Brain (organoid and tissue), 16 donors: ENCODE measurements at places on chromosomes 12 and 14.

DNA sequence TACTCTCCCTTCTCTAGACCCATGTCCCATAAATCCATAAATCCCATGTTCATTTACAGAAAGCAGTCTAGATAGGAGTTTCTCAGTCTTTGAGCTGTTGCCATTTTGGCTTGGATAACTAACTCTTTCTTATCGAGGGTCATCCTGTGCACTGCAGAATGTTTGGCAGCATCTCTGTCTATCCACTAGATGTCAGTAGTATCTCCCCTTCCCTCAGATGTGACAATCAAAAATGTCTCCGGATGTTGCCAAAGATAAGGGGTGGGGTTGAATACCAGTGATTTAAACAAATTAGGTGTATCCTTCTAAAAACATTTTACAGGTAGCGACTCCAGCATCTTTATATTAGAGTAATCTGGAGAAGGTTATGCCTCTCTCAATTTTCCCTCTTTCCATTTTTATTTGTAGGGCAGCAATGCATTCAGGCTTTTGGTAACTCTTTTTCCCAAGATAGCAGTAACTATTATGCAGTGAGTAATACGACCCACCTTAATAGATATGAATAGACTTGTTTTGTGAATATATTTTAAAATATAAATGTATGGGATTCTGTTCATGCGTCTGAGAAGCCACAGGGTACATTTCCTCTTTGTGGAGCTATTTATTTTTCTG, 100.7 kb downstream of the LRRK2 start:
- peak; percentile 10 for DNase-seq

DNA sequence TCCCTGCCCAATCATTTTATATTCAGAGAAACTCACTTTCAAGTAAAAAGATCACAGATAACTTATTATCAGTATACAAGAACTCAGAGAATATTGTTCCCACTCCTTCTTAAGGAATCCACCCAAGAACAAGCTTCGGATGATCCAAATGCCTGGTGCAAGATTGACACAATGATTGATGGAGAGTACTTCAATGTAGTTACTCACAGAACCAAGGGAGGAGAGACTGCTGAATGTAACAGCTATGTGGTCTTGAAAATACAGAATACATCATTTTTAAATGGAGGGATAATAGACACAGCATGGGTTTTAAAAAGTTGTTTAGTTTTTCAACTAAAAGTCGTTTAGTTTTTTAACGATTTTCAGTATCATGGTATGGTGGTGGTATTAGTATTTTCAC, 38.4 kb upstream of the SELPLG start:
- no peak for DNase-seq

DNA sequence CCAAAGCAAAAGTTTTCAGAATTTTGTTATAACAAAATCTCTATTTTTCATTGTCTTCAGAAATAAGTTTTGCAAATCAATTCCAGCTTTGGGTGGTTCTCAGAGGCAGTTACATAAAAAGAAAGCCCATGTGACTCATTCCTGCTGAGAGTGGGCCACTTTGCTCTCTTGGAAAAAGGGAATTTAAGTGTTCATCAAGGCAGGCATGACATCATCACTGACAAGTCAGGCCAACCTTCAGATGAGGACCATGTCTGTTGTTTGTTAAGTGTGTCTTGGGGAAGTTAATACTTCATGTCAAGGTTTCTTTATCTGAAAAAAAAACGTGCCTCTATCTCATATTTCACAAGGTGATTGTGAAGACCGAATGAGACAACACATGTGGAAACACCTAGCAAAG, 519.8 kb upstream of the TMPO start:
- no peak for DNase-seq

GRCh38 chr14:94120667-94121340, 8.6 kb downstream of the IFI27L2 start:
- DNase-seq = no peak

DNA sequence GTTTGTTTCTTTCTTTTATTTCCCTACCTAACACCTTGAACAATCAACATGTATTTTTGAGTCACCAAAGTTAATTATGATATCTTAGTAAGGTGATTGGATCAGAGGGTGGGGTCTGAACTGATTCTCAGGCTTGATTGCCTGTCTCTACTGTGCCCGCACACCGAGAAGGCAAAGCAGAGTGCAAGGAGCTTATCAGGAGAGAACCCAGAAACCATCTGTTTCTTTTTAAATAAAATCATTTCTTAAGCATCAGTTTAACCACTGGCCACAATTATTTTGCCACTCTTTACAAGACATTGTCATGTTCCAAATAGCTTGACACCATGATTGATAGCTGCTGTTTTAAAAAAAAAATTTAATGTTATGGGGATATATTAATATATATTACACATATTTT, 3.1 kb downstream of the GARIN2 start:
- no peak for DNase-seq

GRCh38 chr12:22625762-22626294, 857 bp downstream of the ETNK1 start:
- DNase-seq = peak; percentile 90

- peak; percentile 65 for DNase-seq
These were observed 3.3 kb downstream of the PPP1R3E start for GRCh38 chr14:23299211-23299957.

DNA sequence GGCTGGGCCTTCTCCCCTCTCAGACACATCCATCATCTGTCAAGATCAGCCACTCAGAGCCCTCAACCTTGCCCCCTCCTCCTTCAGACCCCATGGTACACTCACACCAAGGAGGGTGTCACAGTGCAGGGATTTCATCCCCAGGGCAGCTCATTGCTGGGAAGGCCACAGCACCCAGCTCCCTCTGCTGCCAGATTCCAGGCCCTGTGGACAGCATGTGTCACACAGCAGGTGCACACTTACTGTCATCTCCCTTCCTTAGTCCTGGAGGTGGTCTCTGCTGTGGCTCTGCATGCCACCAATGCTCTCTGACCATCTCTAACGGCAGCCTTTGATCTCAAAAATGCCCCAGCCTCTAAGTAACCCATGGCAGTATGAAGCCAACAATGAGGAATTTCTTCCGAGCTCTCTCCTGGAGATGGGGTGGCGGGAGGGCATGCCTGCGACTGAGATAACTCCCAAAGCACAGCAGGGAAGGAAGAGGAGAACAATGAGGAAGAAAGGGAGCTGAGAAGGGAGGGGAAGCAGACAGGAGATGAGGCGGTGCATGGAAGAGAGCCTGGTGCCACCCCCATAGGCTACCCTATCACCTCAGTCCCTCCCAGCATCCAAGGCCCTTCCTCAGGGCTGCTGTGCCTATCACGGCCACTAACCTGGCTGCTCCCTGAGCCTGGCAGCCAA, 101.0 kb downstream of the SINHCAF start:
- no peak for DNase-seq

DNA sequence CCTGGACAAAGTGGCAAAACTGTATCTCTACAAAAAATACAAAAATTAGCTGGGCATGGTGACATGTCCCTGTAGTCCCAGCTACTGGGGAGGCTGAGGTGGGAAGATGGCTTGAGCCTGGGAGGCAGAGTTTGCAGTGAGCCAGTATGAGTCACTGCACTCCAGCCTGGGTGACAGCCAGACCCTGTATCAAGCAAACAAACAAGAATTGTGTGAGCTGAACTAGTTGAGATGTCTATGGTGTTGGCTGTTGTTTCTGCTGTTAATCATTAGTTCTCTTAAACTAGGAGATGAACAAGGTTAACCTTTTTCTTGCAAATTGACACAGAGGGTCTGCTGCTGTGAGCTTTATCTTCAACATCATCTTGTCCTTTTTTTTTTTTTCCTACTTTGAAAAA, 23.6 kb downstream of the RASSF3 start:
- DNase-seq = no peak

DNA sequence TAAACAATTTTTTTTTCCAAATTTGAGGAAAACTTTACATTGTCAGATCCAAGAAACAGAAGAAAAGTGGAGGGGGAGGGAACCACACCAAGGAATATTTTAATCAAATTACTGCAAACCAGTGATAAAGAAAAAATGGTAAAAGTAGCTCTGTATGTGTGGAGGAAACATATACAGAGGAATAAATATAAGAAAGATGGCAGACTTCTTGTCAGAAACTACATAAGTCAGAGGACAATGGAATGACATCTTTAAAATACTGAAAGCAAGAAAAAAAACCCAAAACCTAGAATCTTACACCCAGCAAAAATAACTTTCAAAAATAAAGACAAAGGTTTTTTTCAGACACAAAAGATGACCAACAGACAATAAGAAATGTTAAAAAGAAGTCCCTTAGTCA, 10.2 kb upstream of the LLPH start:
- no peak for DNase-seq

- no peak for DNase-seq
These were observed 80.4 kb upstream of the WSCD2 start for GRCh38 chr12:108048686-108049085.

- DNase-seq = no peak
These were observed 437.7 kb downstream of the PRKD1 start for GRCh38 chr14:29489911-29490425.

- DNase-seq = peak; percentile 42
These were observed 6.3 kb upstream of the NPAS3 start for GRCh38 chr14:32932302-32932913.

GRCh38 chr12:96879301-96879700, 27.8 kb upstream of the NEDD1 start:
- no peak for DNase-seq

- DNase-seq = no peak
These were observed 89.8 kb downstream of the NTF3 start for GRCh38 chr12:5521456-5522325.

DNA sequence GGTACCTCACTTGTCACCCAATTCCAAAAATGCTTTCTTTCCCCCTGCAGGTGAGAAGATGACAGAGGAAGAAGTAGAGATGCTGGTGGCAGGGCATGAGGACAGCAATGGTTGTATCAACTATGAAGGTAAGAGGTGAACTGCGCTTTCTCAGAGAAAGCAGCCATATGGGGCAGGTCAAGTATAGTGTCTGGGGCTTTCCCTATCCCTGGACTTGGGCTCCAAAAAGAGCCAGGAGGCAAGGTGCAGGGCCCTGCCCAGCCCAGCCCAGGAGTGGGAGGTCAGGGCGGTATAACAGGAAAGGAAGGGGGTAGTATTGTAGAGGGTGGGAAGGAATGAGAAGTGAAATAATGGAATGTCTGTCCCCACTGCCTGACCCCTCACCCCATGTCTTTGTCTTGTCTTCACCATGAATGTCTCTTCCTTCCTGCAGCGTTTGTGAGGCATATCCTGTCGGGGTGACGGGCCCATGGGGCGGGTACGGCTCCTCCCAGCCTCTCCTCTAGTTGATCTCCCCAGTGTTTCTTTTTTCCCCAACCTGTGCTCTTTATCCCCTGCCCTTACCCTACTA, 2.1 kb downstream of the MYL6 start:
- no peak for DNase-seq

GRCh38 chr12:120529641-120530417, 871 bp upstream of the COQ5 start:
- DNase-seq = peak; percentile 79

GRCh38 chr12:107917912-107918800, 143.7 kb downstream of the ASCL4 start:
- DNase-seq = peak; percentile 89

DNA sequence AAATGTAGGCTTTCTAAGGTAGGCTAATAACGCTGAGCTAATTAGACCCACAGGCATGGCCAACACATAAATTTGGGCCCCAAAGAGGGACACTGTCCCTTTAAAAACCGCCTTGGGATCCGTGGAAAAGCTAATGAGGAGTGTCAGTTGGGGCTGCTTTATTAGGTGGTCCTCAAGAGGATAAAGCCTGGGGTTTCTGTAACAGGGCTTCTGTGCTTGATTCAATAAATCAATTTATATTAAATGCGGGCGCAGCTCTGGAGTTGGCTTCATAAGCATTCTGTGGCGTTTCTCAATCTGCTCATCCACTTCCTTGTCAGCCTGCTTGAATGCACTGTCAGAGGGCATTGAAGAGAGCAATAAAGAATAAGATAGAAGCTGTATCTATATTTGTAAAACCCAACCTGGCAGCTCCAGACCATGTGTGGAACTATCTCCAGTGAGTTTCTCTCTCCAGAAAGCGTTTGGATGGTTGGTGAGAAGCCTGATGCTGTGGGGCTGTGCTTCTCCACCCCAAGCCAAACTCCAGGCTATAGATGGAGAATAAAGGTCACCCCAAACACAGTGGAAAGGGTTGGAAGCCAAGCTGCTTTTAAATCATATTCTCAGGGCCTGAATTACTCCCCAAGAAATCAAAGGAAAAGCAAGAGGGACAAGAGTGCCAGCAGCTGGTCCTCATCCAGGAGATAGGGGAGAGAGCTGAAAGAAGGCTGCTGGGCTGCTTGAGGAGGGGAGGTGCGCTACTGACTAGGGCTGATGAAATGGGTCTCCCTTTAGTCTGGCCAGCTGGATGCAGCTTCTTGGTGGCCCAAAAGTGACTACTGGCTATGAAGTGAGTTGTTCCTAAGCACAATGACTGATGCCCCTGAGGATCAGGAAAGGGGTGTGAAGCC, 222.0 kb downstream of the PPM1H start:
- peak; percentile 59 for DNase-seq

DNA sequence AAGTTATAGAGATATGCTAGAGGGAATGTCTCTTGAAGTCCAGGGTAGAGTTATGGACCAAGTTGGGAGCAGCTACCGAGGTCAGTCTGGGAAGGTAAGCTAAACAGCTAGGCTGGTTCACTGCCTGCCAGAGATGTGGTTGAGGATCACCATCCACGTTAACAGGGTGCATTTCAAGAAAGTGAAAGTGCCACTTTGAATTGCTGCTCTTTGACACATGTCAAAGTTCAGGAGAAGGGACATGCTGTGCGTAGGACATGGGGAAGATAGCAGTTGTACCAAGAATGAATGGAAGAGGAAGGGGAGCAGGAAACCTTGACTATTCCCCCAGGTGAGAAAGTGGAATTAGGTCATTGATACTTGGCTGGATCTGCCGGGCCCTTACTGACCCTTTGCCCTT, 49.5 kb downstream of the MAX start:
- DNase-seq = no peak

DNA sequence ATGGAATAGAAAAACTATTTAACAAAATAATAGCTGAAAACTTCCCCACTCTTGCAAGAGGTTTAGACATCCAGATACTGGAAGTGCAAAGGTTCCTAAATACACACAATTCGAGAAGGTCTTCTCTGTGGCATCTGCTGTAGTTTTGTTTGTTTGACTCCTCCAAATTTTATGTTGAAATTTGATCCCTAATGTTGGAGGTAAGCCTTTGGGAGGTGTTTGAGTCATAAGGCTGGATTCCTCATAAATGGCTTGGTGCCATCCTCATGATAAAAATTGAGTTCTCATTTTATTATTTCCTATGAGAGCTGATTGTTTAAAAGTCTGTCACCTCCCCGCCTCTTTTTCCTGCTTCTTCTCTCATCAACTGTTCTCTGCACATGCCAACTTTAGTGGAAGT, 182.7 kb downstream of the MYRFL start:
- no peak for DNase-seq

- DNase-seq = no peak
These were observed 675 bp downstream of the NEDD8 start for GRCh38 chr14:24231263-24232120.

GRCh38 chr12:110791589-110791988, 48.9 kb upstream of the PPP1CC start:
- no peak for DNase-seq

- DNase-seq = no peak
These were observed 124.7 kb downstream of the EPS8 start for GRCh38 chr12:15664491-15664890.
